ENCODE measurements at places on chromosomes 12 and 14.
A peak's percentile ranks its signal among the peaks of the same experiment; 100 is the strongest.

- no peak for DNase-seq
Measured at GRCh38 chr12:132360410-132360809, 31.0 kb upstream of the GALNT9 start.

DNA sequence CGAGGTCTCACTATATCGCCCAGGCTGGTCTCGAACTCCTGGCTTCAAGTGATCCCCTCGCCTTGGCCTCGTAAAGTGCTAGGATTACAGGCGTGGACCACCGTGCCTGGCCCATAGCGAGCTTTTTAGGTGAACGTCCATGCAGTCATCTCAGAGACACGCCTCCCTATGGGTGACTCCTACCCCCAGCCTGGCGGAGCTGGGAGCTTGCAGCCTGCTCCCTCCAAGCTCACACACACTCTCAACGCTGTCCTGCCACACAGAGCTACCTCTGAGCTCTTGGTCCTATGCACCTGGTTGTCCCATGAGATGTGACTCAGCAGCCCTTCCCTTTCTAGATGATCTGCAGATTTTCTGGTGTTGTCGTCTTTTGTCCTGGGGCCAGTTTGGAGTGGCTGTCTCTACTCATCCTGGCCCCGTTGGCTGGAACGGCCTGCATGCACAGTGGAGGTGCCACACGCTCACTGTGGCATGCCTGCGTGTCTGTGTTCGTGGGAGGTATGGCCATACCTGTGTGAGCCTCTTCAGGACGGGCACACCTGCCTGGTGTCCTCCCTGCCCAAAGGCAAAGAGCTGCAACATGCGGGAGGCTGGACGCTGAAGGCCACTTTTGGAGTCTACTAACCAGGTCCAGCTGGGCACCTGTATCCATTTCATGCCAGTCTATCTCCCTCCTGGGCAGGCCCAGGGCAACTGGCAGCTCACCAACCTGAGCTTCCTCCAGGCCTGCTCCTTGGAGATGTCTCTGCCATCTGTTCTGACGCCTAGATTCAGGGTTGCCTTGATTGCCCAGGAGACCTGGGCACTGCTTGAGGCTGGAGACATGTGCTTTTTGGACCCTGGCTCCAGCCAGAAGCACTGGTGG is 18.1 kb downstream of the CABP1 start:
- no peak for DNase-seq

DNA sequence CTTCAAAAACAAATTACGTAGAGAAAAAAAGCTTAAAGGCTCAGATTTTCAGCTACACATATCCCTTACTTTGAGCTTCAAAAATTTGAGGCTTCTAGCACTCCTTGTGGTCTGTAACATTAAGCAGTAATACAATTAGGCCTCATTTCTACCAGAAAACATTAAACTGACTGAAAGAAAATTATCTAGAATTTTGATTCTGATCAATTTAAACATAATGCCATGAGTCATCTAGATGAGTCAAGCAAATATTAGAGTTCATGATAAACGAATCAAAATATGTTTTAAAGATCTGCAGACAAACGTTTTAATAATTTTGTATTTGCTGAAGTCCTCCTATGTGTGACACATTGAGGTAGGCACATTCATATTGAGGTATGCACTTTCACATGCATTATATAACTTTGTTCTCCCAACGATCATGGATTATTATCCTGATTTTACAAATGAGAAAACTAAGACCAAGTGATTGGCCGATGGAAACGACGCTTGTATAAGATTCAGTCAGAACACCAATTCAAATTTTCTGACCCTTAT is 4.3 kb downstream of the OSBPL8 start:
- DNase-seq: no peak

DNA sequence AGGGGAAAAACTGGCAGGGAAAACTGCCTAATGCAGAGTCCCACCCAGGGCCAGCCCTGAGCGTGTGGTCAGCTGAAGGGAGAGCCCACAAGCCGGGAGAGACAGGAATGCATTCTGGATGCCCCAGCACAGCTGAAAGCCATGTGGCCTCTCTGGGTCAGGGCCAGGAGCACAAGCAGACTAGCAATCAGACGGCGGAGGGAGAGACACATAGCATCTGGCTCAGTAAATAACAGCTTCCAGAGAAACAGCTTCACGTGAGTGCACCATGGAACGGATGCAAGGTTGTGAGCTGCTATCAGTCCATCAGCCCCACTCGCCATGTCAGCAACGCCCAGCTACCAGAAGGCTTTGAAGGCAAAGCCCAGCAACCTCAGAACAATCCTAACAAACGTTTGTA is 28.2 kb upstream of the TMEM106C start:
- DNase-seq: peak; percentile 86

GRCh38 chr12:91179315-91179714 is 3.3 kb downstream of the DCN start:
- DNase-seq: no peak

DNA sequence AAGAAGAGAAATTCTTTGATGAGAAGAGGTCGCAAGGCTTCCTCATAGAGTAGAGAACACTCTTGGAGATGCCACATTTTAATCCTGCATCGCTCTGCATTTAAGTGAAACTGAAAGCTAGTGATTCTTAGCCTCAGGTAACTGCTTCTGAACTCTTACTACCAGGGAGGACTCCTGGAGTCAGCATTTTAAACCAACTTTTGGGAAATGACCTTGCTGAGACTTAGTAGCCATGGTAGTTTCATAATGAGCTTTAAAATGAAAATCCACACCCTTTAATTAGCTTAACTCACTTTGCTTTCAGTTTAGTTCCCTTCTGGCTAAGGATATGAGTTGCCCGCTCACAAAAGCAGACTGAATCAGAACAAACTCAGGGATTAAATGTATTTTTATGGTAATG is 80.3 kb downstream of the SYNE2 start:
- DNase-seq: no peak
